ENCODE measurements at places on chromosomes 3 and 15. TPM values are rescaled to one million over a fixed set of nuclear protein-coding genes. Genes with fewer than 3 reads are reported as not detected.

CYP8B1 gene
- total RNA-seq, result not detected

ROBO1 gene
- total RNA-seq, result 68.7 TPM

SIDT1 gene
- 90.7 TPM for total RNA-seq

DNA sequence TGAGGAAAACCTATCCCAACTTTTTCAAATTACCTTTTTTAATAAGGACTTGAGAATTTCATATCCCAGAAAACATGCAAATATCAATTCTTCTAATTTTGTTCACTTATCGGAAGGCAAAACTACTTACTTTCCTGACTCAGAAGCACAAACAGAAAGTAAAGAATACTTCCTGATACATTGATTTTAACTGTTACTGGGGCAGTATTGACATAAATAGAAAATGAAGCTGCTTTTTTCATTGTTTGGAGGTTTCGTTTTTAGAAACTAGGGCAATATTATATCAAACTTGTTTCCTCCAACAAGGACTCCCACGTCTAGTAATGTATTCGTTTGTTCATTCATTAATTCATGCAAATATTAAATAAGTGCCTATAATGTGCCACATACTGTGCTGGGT, 19.1 kb downstream of the PAQR9 start:
- H3K4me1 ChIP-seq, result no peaks in the 10 kb centered on the region
- H3K4me3 ChIP-seq, result no peak overlapping the region
- no peak overlapping the region for H3K27ac ChIP-seq
- no peak for DNase-seq

- H3K36me3 ChIP-seq, result no peaks in the 10 kb centered on the region
- H3K27ac ChIP-seq, result peak overlapping the region; percentile 94
- no peaks in the 10 kb centered on the region for H3K27me3 ChIP-seq
- no peaks in the 10 kb centered on the region for H3K4me1 ChIP-seq
- no peak overlapping the region for H3K4me3 ChIP-seq
- DNase-seq, result peak; percentile 56
Observed at GRCh38 chr3:129310111-129311011, 31.7 kb downstream of the HMCES start.
